Fibroblast of villous mesenchyme (primary cell): ENCODE measurements at places on chromosomes 1 and 21. TPM values are rescaled to one million over a fixed set of nuclear protein-coding genes. Genes with fewer than 3 reads are reported as not detected.

GRCh38 chr1:165068741-165069140 is 287.8 kb downstream of the LMX1A start:
- peak; percentile 46 for DNase-seq

- no peak for DNase-seq
These were observed 13.6 kb downstream of the ARPC5 start for GRCh38 chr1:183622013-183622412.

DNA sequence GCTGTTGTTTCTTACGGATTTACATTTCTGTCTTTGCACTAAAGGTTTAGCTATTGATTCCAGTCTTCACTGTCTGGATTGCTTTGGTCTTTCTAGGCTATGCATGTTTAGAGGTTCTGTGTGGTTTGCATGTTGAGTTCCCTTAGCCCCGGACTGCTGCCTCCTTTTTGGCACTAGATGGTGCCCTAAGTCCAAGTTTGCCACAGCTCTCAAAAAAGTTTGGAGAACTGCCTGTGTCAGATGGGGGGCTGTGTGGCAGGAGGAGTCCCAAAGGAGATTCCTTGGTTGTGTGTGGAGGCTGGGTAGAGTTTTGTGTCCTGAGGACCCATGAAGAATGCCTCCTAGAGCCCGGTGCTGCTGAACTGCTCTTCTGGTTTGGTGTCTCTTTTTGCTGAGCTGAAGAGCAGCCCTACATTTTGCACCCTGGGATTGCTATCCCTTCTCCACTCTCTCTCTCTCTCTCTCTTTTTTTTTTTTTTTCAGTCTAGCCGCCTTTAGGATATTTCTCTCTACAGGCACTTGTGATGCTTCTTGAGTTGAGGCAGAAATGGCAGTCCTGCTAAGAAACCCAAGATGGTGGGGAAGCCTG is 74.4 kb downstream of the PTGS2 start:
- DNase-seq: peak; percentile 60

DNA sequence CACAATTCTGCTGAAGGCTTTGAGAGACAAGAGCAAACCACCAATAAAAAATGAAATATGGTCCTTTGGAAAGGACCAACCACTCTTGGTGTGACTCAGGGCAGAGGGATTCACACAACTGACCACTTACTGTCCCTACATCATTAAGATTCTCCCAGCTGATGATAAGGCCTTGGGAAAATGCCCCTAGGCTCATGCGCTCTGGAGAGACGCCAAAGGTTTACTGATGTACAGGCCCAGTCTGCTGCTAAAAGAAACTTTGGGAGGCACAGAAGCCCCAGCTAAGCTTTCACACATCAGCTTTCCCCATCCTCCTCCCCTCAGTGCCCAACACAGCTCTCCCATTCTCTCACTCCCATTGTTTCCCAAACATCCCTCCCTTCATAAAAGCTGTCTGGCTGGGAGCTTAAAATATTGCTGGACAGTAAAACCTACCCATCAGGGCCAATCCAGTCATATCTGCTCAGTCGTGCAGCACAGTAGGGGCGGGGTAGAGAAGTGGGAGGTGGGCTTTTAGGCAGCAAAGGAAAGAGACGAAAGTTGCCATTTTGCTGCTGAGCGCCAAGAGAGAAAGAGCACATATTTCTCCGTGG is at the start of gene GJA8:
Gene GJA8 (plus strand): TSS at position 543 of the 593 bp plus-strand sequence. CDS start 5,161 bp downstream, outside the sequence.
- peak; percentile 13 for DNase-seq

- no peak for DNase-seq
These were observed 3.4 kb downstream of the GDAP2 start for GRCh38 chr1:117925981-117926380.

- no peak for DNase-seq
These were observed 39.6 kb downstream of the MAP10 start for GRCh38 chr1:232844791-232845190.

DNA sequence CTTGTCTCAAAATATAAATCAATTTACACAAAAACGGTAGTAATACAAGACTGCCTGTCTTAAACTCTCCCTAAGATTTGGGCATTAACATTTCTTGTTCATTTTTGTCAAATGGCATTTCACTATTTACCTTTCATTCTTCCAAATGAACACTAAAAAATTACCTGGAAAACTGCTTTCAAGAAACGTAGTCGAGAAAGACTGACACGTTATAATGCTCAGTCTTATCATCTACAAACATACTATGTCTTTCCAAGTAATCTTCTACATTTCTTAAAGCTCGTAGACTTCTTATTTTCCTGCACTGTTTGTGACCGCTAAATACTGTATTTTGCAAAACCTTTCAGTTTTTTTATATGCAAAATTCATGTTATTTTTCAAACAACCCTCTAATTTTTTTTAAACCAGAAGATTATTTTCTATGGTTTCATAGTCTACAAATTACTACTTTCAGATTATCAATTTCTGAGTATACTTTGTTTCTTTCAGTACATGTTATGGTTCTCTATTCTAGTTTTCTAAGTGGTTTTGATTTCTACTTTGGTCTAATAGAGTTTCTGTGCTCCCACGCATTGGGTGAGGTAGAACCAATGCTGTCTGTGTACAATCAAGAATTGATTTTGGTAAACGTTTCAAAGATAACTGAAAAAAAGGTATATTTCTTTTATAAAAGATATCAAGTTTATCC is 336.4 kb downstream of the SMYD3 start:
- DNase-seq: no peak

TBX19 gene
- total RNA-seq: 0.64 and 0.86 TPM in 2 replicates
